Adrenal gland (tissue), 19 donors: ENCODE measurements at places on chromosomes 13 and 19. TPM values are rescaled to one million over a fixed set of nuclear protein-coding genes. Genes with fewer than 3 reads are reported as not detected.

DNA sequence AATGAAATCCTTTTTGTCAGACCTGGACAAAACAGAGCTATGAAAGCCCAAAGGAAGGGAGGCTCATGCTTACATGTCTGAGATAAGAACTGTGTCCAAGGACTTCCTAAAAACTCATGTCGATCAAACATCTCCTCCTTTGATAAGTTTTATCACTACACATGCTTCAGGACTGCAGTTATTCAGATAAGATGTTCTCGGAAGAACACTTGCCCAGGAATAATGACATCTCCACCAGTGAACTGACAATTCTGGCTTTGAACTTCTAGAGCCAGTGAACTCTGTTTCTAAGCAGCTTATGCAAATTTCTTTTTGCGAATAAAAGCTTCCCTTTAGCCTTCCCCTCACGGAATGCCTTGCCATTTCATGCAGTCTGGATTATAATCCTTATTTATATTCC, 561.6 kb downstream of the TBC1D4 start:
- no peaks in the 10 kb centered on the region for H3K27me3 ChIP-seq
- H3K27ac ChIP-seq = no peak overlapping the region
- no peak overlapping the region for H3K4me3 ChIP-seq
- H3K4me1 ChIP-seq = no peaks in the 10 kb centered on the region

DNA sequence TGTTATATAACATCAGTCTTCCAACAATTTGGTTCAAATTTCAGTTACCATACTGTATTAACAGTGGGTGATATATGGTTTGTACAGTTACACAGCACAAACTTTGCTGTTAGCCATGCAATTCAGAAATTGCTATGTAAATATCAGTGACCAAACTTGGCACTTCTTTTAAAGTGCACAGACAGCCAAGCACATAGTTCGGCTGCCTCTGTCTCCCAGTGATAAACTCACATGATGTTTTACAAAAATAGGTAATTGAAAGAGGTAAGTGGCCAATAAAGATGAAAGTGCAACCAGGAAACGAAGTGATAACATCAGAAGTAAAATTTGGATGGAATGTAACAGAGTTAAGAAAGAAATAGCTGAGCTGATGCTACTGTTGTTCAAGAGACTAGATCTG, 143.9 kb downstream of the PCDH9 start:
- no peaks in the 10 kb centered on the region for H3K27me3 ChIP-seq
- H3K4me3 ChIP-seq = no peak overlapping the region
- H3K36me3 ChIP-seq = no peaks in the 10 kb centered on the region

DNA sequence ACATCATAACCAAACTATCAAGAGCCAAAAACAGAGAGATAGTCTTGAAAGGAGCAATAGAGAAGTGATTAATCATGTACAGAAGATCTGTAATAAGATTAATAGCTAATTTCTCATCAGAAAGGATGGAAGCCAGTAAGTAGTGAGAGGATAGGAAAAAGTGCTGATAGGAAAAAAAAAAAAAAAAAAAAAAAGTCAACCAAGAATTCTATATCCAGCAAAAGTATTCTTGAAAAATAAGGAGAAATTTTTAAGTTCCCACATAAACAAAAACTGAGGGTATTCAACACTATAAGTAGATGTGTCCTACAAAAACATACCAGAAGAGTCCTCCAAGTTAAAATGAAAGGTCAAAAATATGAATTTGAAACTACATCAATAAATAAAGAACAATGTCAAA, 218.7 kb upstream of the GPC6 start:
- H3K36me3 ChIP-seq = no peaks in the 10 kb centered on the region
- H3K4me3 ChIP-seq = no peak overlapping the region
- H3K27me3 ChIP-seq = no peaks in the 10 kb centered on the region
- no peak overlapping the region for H3K27ac ChIP-seq

MCF2L gene
- total RNA-seq = 8.1 TPM

ZNF682 gene
- 0.54 TPM for total RNA-seq

ZFR2 gene
- not detected for total RNA-seq
